Stimulated activated CD8-positive, alpha-beta memory T cell treated with anti-CD3 and anti-CD28 coated beads, Interleukin-15, amount 100 ng/mL, for 48 hours (primary cell): ENCODE measurements at places on chromosomes 7 and 10.

DNA sequence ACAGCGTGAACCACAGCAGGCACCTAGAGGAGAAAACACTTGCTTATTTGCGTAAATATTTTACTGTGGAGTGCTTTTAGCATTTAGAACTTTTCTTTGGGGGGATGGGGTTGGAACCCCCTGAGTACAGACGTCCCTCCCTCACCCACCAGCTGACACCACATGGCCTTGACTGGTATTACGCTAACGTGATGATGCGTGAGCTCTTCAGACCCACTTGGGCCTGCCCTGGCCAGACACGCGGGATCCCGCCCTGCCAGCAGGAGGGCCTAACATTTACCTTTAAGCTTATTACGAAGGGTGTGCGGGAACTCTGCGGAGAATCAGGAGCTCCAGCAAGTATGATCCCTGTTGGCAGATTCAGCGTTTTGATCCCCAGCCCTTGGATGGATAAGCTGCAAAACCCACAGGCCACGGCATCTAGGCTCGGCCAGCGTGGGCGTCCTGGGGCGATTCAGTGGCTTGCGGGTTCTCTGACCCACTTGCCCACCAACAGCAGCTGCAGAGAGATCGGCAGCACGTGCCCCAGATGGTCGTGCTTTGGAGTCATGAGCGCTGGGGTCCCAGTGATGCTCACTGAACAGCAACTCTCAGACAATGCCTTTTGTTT, 545.5 kb upstream of the FOXK1 start:
- DNase-seq = no peak

- DNase-seq = no peak
Observed at GRCh38 chr10:116608686-116609594, 11.8 kb upstream of the PNLIPRP2 start.

- DNase-seq = no peak
Observed at GRCh38 chr10:52818019-52818418, 45.4 kb upstream of the MBL2 start.

DNA sequence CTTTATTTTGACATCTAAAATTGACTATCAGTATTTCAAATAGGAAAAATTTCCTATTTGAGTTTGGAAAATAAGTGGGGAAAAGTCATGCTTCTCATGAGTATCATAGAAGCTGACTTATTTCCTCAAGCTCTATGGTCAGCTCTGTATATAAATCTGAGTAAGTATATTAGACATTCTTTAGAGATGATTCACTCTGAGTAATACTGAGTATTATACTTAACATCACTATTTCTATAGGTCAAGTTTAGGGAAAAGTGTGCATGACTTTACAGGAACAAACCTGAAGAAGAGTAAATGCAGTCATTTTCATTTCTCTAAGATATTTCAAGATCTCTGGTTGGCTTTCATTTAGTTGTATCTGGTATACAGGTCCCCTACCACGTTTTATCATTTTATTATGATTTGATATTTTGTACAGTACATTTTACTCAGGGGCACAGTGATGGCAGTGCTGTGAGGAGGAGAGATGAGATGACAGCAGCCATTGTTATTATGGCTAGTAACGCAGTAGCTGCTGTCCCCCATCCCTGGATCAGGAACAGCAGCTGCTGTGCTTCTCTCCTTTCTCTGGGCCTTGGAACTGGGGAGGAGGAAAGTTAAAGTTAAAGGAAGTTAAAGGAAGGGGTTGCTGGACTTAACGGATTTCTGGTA, 15.2 kb downstream of the SND1 start:
- no peak for DNase-seq

DNA sequence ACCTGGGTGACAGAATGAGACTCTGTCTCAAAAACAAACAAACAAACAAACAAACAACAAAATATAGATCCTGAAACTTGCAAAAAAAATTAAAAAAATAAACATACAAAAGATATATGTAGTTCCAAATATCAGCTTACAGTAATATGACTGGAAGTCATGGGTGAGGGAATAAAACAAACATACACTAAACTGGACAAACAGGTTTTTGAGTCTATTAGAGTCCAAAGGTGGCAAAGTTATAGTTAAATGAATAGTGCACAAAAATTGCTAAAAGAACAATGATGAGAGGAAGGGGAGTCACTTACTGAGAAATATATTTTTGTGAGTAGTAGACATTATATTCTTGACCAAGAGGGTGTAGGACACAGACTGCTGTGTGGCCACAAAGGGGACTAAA, 16.7 kb upstream of the RSBN1L start:
- DNase-seq = no peak

DNA sequence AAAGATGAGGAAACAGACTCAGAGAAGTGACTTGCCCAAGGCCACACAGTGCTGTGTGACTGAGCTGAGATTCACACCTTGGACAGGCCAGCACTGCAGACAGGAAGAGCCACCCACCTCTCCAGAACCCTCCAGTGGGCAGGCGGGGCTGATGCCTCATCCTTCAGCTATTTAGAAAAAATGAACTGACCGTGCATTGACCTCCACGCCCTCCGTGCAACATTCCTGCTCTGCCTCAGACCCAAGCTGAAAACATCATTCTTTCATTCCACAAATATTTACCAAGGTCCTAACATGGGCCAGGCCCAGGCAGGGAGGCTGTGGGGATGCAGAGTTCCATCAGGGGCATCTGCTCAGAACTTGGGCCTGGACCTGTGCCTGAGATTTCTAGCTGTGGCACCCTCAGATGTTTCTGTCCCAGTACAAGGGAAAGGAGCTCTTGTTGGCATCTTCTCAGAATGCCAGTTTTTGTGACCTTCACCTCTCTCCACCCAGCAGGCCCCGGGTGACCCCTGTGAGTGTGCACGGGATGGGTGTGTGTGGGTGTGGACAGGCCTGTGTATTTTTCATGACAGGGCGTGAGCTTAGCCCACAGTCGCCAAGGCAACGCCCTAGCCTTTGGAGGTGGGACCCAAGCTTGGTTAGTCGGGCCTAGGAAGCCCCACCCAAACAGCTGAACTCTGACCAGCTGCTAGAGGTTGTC, 6.5 kb downstream of the VSIR start:
- no peak for DNase-seq

DNA sequence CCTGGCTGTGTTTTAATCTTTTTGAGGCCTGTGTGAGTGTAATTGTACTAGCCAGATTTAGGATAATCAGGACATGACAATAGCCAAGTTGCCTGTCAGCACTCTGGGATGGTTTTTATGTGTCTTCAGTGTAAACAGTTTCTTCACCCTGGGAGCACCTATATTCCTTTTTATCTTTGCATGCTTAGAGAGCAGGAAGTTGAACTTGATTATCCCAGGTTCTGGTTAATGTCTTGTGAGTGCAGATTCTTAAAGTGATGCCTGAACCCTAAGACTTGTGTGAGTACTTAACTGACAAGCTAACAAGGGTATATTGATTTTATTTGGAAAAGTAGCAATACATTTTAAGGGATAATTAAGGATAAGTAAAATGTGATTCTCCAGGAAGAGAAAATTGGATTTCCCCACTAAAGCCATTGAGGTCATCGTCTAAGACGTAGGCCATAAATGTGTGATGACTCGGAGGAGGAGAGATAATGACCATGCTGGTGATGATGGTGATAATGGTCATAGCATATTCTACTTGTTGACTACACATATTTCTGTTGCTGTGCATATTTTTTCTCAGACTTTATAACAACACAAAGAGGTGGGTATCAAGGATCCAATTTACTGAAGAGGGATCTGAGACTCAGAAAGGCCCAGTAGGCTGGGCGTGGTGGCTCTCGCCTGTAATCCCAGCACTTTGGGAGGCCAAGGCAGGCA, 234.7 kb downstream of the CAMK1D start:
- no peak for DNase-seq

- no peak for DNase-seq
Observed at GRCh38 chr7:122302761-122303530, 1.6 kb downstream of the FEZF1 start.

DNA sequence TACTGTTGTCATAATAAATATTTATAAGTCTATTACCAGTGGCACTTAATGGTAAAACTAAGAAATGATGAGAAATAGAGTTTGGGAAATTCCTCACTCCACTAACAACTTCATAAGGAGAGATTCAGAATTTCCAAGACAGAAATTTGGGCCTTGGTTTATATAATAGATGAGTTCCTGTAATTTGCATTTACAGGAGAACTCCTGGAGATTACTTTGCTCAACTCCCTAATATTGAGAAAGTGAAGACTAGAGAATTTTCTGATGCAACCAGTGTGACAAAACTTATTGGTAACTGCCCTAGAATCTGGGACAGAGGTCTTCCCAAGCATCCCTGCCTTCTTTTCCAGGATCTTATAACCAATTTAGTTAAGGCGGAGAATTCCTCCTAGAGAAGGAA, 49.1 kb upstream of the GSAP start:
- no peak for DNase-seq

DNA sequence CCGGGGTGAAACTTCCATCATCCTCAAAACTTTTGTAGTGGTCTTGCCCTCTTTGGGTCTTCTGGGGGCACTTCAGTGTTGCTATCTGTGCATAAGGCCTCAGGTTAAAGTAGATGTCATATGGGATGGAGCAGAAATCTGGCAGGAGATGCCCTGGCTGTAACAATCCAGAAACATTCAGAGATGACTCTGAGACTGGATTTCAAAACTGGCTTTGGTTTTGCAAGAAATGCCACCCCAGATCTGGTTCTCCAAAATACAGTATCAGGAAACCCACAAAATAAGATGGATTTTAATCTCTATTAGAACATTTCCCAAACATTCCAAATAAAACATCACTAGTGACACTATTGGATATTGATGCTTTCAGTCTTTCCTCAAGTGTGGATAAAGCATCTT, 191.5 kb downstream of the REEP3 start:
- no peak for DNase-seq

GRCh38 chr7:106717254-106717954, 56.4 kb upstream of the CCDC71L start:
- no peak for DNase-seq

GRCh38 chr10:78190051-78190825, 156.6 kb downstream of the RPS24 start:
- no peak for DNase-seq

DNA sequence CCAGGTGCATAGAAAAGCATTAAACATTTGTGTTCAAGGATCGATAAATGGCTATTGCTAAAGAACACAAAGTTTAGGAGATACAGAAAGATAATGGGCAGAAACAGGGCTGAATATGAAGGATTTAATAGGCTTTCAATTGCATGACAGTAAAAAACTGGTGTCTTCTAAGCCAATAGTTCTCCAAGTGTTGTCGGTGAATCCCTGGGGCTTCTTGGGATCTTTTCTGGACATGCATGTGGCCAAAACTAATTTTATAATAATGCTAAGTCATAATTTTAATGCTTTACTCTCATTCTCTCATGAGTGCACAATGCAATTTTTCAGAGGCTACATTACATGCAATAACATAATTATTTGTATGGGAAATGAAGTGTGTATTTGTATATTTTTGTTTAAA, 521.1 kb upstream of the ANKRD30A start:
- no peak for DNase-seq

DNA sequence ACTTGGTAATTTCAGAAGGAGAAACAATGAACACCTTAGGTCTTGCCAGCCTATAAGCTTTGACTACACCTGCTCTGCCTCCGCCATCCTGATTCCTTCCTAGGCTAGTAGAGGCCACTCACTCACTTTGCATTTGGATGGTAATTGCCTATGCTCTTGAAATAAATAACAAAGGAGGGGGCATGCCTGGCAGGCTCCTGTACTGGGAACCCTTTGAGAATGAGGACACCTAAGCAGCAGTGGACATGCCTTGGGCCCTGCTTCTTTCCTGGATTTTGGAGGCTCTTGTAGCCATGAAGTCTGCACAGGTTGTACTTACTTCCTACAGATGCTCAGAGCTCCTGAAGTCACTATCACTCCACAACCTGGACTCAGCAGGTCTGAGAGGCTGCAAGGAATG, 65.8 kb downstream of the BLNK start:
- DNase-seq = no peak

DNA sequence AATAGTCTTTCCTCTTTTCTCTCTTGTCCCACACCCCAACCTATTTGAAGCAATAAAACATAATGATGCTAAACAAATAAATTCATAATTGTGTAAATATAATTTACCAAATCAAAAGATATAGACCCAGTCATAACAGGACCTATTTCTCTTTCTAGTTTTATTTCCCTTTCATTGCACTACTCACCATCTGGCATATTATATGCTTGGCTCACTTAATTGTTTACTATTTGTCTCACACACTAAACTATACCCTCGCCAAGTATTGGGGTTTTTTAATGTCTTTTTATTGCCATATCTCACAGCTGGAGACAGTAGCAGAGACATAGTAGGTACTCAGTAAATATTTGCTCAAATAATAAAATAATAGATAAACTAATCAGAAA, 597.5 kb upstream of the PCDH15 start:
- no peak for DNase-seq

- no peak for DNase-seq
Observed at GRCh38 chr10:101560298-101561067, 27.6 kb downstream of the POLL start.

GRCh38 chr7:12888717-12889116, 201.3 kb downstream of the ARL4A start:
- DNase-seq = no peak

DNA sequence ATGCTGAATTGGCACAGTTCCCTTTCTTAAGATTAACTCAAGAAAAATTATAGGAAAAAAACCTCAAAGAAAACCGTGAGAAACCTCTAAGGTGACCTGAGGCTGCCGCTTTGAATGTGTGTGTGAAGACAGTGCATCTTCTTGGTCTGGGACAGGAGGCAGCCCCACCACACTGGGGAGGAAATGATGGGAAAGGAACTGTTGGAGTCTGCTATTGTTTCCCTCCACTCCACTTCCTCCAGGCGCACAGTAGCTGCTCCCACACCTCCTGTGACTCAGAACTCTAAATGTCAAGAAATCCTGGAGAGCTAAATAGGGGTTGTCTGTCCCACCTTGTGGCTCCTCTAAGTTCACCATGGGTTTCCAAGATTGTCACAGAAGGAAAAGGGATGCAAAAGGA, 179.4 kb downstream of the PDE1C start:
- DNase-seq = no peak

GRCh38 chr7:5580714-5581395, 157.2 kb upstream of the TNRC18 start:
- DNase-seq = no peak

- DNase-seq = no peak
Observed at GRCh38 chr7:140229101-140229525, 52.3 kb upstream of the KDM7A start.

DNA sequence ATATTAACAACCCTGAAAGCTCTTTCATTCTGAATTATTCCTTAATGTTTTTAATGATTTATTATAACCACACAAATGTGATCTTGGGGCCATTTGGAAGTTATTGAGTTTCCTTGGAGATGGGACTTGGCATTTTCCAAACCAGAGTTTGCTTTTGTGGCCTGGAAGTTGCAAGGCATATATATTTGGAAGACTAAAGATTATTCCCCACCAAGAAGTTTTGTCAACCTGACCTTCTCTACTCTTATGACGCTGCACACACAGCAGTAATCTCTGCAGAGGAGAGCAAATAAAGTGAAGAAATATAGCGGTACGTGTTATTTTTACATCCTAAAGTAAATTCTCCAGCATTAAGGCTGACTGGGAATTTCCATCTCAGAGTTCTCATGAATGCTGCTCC, 397.0 kb downstream of the LRMDA start:
- no peak for DNase-seq

- DNase-seq = no peak
Observed at GRCh38 chr7:70392877-70393435, 739.0 kb upstream of the GALNT17 start.
